ENCODE measurements at places on chromosomes 1 and 21.

GRCh38 chr21:41770901-41771624 lies 4.2 kb upstream of the RIPK4 start:
- DNase-seq, result no peak

DNA sequence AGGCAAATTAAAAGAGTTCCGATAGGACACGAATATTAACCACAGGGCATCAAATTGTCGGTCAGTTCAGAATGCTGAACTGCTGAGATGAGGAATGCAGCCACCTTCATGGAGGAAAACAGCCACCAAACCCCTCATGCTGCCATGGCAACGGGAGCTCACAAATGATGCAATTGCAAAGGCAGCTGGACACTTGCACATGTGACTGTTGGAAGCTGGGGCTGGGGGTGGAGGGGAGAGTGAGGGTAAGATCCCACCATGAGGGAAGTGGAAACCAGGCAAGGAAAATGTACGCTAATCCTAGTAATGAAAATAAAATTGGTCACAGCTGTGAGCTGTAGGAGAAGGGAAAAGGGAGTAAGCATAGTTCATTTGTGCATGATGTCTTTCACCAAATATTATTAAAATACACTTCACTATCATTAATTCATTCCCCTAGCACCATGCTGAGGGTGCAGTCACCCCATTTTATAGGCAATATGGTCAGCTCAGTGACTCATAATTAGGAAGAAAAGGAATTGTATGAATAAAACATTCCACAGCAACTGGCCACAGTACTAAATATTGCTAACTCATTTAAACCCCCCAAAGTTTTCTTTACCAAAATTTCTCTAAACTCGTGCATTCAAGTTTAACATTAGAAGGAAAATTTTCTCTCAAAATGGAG lies 15.3 kb downstream of the BECN2 start:
- DNase-seq, result no peak

DNA sequence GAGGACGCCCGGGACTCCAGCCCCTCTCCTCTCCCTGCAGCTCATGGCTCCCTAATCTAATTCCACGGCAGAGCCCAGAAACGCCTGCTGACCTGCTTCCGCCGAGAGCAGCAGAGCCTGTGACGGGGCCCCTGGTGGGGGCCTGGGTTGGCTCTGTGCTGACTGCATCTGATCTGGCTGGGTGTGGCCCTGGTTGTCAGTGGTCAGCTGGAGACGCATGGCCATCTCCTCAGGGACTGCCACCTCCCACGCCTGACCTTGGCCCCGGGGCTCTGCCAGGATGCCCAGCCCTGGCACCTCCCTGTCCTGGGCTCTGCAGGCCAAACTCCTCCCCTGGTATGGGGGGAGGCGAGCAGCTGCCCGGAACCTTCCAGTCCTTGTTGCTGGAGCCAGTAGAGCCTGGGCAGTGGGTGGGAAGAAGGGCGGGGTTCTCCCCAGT lies 1.1 kb upstream of the PLCH2 start:
- DNase-seq, result no peak

GRCh38 chr1:156894711-156895454 lies 1.4 kb downstream of the PEAR1 start:
- no peak for DNase-seq

DNA sequence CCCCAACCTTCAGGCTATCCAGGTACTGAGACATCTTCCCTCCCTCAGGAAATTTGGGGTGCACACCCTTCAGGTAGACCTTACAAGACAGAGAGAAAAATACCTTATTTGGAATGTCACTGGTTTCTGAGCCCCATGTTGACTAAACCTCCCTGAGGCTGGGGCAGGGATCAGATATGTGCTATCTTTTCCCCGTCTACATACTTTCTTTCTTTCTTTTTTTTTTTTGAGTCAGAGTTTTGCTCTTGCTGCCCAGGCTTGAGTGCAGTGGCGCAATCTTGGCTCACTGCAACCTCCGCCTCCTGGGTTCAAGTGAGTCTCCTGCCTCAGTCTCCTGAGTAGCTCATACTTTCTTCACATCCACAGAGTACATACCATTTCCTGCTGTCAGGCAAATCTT lies 1.6 kb downstream of the CYB5R1 start:
- no peak for DNase-seq

DNA sequence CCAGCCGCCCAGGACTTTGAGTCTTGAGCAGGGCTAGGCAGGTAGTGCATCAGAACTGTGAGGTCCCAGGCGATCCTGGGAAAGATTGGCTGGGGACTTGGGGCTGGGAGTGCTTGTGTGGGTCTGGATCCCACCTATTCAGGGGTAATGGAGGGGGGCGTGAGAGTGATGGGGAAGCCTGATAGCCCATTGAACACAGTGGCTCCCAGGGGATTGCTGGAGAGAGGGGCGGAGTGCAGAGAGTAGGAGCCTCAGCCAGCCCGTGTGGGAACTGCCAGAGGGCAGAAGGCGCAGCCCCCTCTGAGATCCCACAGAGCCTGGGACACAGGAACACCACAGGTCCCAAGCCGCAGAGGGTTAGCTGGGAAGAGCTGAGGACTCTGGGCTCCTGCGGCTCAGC lies 19.3 kb upstream of the PDZK1IP1 start:
- no peak for DNase-seq

GRCh38 chr1:73813716-73814115 lies 384.3 kb downstream of the LRRIQ3 start:
- no peak for DNase-seq

DNA sequence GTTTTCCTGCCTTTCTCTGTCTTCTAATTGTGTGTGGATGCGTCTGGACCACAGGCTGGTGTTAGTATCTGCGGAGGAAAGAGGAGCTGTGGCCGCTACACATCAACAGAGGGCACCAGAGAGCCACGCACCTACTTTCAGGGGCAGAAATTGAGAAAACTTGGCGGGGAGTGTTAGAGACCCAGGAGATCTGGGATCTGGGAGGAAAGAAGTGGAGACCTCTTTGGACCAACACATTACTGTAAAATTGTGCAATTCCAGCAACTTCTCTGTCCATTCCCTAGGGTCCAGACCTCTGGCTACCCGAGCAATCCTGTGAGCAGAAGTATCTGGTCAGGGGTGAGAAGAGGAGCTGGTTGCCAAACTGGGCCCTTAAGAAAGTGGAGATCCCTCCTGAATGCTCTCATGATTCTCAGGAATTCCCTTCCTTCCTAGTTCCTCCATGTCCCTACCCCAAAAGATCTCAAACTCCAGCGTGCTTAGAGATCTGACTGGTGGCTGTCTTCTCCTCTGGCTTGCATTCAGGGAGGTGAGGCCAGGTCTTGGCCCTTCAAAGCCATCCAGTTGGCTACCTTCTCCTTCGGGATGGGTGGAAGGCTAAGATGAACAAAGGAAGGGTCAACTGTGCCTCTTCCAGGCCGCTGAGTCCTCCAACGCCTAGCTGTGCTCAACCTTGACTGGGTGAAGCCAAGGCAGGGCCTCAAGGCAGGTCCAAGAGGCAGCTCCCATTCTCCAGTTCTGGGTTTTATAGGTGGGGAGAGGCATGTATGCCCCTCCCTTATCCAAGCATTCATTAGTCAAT lies 1.2 kb upstream of the KIRREL1 start:
- DNase-seq, result peak; percentile 91

- DNase-seq, result peak; percentile 86
These were observed 810 bp downstream of the SLC19A1 start for GRCh38 chr21:45541221-45542039.

GRCh38 chr1:30880678-30881318 lies 27.8 kb downstream of the SDC3 start:
- DNase-seq, result no peak

GRCh38 chr1:194442901-194443575 lies 1256.6 kb upstream of the B3GALT2 start:
- no peak for DNase-seq

- no peak for DNase-seq
These were observed 187.1 kb downstream of the GREM2 start for GRCh38 chr1:240424740-240425464.

DNA sequence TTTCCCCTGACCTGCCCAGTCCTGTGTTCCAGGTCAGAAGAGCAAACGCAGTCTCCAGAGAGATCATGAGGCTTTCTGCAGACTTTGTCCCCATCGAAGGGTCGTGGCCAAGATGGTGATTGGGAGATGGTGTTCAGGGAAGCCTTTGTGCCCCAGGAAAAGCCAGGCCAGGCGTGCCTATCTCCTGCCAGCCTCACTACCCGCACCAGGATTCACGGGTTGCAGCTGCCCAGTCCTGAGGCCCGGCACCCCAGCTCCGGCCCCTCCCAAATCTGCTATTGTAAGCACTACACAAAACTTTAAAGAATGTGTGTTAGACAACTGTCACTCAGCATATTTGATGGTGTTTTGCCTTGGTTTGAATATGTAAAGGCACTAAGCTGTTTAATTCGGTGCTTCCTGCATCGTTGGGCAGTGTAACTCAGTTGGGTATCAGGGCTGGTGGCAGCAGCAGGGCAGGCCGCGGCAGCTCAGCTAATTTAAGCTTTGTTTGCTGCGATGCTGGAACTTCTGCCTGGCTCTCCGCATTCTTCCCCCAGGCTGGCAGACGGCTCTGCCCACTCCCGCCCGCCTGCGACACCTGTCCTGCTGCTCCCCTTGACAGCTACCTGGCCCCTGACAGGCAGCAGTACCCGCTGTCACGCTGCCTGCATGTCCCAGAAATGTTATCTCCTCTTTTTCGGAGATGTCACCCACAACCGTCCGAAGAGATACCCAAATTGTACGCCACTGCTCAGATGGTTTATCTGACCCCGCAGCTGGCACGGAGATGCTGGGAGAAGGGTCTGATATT lies 209.0 kb upstream of the VAMP3 start:
- peak; percentile 57 for DNase-seq

- no peak for DNase-seq
These were observed 5.9 kb downstream of the SLC2A7 start for GRCh38 chr1:9020305-9020704.

- no peak for DNase-seq
These were observed 58.0 kb downstream of the RGL1 start for GRCh38 chr1:183862967-183863366.

- DNase-seq, result no peak
These were observed 619 bp upstream of the IGFN1 start for GRCh38 chr1:201190005-201190404.

DNA sequence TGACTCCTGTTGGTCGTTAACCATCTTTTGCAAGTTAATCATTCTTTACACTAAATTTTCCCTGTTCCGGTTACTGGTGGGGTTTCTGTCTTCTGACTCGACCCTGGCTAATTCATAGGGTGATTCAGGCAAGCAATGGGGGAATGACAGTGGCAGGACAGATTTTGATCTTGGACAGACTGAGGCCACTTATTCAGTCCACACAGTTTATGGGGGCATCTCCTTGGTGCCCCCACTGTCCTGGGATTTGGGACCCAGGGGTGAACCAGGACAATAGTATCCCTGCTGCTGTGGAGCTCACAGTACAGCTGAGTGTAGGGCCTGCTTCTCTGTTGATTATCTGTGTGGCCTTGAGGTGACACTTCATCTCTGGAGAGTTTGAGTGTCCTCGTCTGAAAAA lies 540.4 kb downstream of the MATN1 start:
- DNase-seq, result no peak

- DNase-seq, result no peak
These were observed 2.5 kb upstream of the C1QA start for GRCh38 chr1:22633697-22634463.

- no peak for DNase-seq
These were observed 24.9 kb downstream of the UBE2U start for GRCh38 chr1:64228167-64228957.

DNA sequence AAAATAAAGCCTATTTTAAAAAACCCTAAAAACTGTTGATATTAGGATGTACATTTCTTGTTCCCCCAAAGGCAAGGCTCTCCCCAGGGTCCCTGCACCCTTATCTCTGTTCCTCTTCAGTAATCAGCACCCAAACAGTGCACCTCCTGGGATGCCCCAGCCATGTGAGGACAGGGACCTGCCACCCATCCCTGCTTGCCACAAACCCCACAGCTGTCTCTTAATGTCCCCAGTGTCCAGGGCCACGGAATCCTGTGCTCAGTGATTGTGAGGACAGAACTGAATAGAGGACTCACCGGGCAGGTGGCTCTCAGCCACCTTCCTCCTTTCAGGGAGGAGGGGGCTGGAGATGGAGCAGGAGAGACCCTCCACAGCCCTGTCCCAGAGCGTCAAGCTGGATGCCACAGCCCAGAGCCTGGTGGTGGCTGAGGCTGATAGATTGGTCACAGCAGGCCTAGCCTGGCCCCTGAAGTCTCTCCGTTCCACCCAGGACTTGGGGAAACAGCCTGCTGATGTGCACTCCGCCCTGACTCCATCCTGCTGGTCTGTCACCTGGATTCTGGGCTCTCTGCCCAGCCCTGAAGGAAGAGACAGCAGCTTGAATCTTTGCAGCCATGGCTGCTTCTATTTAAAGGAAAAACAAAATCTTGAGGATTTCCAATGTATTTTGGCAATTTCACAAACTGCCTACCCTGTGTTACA lies 23.1 kb downstream of the RNF187 start:
- no peak for DNase-seq

GRCh38 chr1:38964140-38964548 lies 22.5 kb upstream of the RHBDL2 start:
- DNase-seq, result no peak

DNA sequence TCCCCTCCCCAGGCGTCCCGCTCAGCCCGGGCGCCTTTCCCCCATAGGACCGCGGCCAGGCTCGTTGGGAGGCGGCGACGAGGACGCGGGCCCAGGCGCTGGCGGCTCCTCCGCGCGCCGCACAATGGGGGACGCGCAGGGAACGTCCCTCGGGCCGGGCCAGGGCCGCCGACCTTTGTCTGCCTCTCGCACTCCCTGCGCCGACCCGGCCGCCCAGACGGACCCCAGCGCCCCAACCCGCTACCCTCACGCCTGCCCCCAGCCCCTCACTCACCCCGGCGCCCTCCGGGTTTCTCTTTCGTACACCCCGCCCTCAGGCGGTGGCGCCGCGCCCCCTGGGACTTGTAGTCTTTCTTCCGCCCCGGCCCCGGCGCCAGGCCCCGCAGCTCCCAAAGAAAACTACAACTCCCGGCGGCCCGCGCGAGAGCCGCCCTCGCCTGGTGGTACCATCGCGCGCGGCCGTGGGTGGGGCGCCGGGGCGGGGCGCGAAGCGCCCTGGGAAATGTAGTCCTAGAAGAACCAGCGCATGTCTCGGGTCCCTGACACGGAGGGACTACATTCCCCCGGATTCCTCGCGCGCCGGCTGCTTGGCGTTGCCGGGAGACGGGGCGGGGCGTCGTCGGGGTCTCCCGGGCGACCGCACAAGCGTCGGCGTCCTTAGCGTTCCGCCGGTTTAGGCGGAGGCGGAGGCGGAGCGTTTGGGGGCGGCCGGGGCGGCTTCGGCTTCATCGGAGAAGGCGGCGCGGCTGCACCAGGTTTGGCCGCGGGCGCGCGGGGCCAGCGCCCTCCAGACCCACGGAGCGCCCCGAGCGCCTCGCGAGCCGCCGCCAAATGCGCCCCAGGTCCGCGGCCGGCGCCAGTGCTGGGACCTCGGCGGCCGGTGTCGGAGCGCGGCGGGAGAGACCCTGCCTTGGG lies at the start of gene C1orf159:
Gene C1orf159 (minus strand): TSS at position 304 of the 915 bp plus-strand sequence. CDS start 24,546 bp downstream, outside the sequence.
- peak; percentile 99 for DNase-seq
